ENCODE measurements at places on chromosomes 12 and 14. TPM values are rescaled to one million over a fixed set of nuclear protein-coding genes. Genes with fewer than 3 reads are reported as not detected.

The NOC4L gene
- 35.5 TPM for total RNA-seq

The FAM222A gene
- 1.1 TPM for total RNA-seq

The PLD4 gene
- 0.04 TPM for total RNA-seq

The SLC17A8 gene
- total RNA-seq: under 0.01 TPM

The TRPV4 gene
- total RNA-seq: 0.75 TPM

The JPH4 gene
- total RNA-seq: 1.1 TPM

The DNAI7 gene
- total RNA-seq: not detected

The GPRC5D gene
- not detected for total RNA-seq

The MYH7 gene
- not detected for total RNA-seq

The SDR9C7 gene
- not detected for total RNA-seq

- no peak for DNase-seq
Measured at GRCh38 chr14:54735424-54735823, 167.2 kb downstream of the GCH1 start.

- DNase-seq: no peak
Measured at GRCh38 chr12:97995559-97995958, 519.8 kb upstream of the TMPO start.

DNA sequence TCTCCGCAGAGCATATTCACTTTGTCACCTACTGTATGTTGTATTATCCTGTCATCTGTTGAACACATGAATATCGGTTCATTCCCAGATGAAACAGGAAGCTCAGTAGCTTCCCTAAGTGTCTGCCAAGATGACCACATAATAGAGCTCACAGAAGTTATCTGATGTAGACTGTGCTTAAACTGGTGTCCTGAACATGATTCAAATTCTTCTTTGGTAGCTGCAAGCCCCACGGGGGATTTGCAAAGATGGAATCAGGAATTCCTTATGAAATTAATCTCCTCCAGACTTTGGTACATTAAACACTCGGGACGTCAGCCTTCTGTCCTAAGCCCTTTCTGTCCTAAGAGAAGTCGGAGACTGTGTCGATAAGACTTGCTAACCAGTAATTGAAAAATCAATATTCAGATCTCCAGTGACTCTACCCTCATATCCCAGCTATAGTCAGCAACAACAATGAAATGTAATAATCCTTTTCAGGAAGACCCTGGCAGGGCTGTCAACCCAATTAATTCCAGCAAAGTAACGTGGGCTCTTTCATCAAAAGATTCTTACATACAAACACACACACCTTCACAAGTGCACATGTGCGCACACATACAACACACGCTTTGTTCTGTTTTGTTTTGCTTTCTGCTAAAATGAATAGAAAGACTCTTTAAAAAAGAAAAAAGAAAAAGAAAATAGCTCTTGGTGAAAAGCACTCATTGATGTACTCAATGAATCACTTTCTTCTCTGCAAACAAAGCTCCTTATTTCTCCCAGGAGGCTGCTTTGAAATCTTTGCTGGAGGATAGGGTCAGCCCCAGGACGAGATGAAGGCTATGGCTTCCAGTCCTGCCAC is 127.2 kb downstream of the RIMBP2 start:
- DNase-seq: no peak

DNA sequence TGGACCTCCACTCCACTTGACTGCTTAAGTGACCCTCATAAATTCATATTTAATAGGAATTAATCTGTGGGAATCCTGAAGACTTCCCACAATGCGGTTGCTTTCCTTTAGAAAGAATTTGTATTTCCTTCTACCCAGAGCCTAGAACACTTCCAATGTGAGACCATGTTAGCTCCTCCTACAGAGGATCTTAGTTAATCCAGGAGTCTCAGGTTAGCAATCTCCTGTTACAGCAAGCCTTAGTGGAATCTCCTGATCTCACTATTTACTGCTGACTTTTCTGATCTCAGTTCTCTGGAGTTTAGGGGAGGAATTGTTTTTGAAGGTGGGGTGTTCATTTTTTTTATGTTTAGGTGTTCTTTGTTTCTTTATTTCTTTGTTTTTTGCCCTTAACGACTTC is 186.0 kb downstream of the SLC25A21 start:
- DNase-seq: no peak

- DNase-seq: no peak
Measured at GRCh38 chr12:63940310-63941005, 96.0 kb downstream of the SRGAP1 start.

- no peak for DNase-seq
Measured at GRCh38 chr12:105352940-105353635, 22.6 kb downstream of the C12orf75 start.

DNA sequence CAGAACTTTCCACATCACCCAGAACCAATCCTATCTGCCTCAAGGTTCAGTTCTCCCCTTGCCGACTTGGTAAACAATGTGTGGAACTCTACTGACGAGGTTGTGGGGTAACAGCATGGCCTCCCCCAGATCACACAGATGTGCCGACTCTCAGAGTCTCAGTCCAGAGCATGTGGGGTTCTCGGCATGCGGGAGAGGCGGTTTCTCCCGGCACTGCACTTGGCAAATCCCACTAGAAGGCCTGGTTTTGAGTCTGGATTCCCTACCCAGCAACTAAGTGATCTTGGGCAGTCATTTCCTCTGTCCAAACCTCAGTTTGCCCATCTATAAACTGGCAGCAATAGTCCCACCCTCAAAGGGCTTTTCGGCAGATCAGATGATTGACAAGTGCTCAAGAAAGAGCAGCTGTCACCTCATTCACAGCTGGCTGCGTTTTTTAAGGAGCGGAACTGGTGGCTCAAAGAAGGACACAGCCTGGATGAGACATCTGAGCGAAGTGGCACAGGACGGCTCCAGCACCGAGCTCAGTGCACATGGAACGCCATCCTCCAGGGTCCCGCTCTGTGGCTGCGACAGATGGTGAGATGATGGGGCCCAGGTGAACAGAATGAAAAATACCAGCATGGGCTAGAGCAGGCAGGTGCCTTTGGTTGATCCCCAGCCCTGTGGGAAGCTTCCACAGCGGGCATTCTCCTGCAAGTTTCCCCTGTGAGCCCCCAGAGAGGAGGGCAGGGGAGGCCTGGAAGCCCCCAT is 7.3 kb downstream of the TESC start:
- DNase-seq: no peak

DNA sequence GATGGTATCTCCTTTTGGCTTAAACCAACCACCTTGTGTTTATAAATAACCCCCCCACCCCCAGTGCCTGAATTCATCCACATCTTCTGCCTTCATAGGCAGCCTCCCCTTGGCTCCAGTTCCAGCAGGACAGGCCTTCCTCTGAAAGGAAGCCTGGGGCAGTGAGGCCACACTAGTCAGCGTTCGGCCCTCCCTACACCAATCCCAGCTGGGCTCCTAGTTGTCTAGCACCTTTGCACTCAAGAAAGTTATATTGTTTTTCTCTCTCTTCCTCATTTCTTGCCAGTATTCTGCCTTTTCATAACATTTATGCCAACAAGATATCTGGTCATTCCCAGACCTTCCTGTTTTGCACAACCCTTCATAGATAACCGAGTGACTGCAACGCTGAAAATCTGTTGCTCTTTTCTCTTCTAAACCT is 73.1 kb upstream of the ACTN1 start:
- DNase-seq: no peak

GRCh38 chr14:89011355-89012281 is 187.2 kb downstream of the TTC8 start:
- DNase-seq: no peak

DNA sequence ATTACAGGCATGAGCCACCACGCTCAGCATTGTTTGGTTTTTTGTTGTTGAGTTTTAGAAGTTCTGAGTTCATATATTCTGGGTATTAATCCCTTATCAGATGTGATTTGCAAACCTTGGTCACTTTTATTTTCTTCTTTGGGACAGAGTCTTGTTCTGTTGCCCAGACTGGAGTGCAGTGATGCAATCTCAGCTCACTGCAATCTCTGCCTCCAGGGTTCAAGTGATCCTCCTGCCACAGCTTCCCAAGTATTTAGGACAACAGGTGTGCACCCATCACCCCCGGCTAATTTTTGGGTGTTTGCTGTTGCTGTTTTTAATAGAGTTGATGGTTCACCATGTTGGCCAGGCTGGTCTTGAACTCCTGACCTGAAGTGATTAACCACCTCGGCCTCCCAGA is 11.8 kb downstream of the USP30 start:
- DNase-seq: no peak

DNA sequence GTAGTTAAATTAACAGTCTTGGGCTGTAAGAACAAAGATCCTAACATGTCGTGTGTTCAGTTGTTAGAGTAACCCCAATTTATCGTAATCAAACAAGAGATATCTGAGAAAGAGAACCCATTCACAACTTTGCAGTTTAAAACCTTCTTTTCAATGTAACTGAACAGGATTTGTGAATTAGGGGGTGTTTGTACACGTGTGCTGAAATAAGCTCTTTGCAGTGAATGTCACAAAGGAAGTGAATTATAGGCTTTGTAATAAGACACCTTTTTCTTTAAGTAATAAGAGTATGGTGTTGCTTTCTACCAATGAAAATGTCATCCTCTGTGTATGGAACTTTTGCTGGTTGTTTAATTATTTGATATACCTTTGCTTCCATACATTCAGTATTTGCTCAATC is 114.0 kb downstream of the ALX1 start:
- DNase-seq: no peak

DNA sequence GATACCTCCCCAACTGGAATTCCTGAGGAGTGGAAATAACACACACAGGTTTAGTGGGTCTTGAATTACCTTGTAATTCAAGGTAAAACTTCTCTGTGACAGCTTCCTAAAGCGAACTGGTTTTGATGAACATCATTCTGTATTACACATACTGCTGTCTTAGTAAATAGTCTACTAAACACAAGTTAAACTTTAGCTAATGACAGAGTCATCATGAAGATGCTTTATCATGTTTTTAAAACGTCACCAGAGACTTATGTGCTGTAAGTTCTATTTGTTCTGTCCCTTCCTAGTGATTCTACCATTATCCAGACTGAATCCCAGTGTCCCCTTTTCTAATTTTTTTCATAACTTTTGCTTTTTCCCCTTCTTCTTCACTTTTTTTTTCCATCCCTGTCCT is 11.6 kb upstream of the GXYLT1 start:
- DNase-seq: peak; percentile 50

- DNase-seq: peak; percentile 88
Measured at GRCh38 chr12:12398026-12398859, 41.4 kb downstream of the BORCS5 start.

DNA sequence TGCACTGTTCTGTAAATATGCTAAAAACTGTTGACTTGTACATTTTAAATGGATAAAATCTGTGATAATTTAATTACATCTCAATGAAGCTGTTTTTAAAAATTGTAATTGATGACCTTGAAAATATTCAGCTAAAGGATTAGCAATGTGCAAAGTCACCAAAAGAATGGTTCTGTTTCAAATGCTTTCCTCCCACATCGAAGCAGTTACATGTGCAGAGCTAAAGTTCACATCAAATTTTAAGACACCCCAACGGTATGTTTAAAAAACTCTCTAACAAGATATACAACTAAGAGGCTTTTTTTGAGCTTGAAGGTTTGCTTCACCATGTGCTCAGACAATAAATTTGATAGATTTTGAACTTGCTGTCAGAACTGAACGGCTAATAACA is 114.6 kb upstream of the KRAS start:
- DNase-seq: no peak

DNA sequence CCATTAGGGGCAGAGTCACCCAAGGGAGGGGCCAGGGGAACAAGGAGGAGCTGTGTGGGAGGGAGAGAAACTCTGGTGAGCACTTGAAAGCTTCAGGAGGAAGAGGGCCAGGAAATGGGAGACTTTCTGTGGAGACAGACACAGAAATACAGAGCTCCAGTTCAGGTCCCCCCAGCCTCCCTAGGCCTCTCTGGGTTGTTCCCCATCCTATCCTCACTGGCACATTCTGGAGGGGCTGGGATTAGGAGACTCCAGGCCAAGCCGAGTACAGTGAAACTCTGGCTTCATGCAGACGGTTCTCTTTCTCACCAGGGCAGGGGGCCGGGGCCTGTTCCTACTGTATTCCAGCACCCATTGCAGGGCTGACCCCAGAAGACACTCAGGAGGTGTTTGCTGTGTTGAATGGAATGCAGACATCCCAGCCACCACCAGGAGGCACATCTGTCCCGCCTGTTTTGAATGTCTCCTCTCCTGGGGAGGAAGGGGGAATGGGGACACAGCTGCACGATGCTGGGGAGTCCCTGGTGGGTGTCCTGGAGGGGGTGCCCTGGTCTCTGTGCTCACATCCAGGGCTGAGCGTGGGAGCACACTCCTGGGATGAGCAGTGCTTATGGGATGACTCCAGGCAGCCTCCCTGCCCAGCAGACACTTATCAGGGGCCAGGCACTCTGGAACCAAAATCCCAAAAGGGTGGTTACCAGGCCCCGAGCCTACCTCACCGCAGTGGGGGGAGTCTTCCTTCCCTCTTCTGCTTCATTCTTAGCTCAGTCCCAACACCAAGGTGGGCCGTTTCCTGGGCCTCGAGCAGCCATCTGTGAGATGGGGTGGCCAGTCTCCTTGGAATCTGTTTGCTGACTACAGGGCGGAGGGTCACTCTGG is 5.5 kb upstream of the KRT84 start:
- DNase-seq: no peak

- DNase-seq: no peak
Measured at GRCh38 chr12:49952391-49953055, 2.0 kb downstream of the AQP2 start.

DNA sequence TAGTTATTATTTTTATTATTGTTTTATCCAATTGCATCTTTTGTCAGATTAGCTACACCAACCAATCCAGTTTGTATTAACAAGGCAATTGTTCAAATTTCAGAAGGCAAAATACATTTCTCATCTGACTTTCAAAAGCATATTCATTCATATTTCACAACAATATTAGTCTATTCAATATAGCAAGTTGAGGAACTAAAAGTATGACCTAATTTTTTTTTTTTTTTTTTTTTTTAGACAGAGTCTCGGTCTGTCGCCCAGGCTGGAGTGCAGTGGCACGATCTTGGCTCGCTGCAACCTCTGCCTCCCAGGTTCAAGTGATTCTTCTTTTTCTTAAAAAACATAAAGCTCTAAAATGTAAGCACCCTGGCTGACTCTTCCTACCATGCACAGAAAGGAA is 17.3 kb downstream of the COX14 start:
- DNase-seq: no peak

- DNase-seq: no peak
Measured at GRCh38 chr12:54032627-54033100, at the start of gene HOXC5. HOXC5 (plus strand) TSS chr12:54033050; CDS start chr12:54033123, 73 bp downstream.

DNA sequence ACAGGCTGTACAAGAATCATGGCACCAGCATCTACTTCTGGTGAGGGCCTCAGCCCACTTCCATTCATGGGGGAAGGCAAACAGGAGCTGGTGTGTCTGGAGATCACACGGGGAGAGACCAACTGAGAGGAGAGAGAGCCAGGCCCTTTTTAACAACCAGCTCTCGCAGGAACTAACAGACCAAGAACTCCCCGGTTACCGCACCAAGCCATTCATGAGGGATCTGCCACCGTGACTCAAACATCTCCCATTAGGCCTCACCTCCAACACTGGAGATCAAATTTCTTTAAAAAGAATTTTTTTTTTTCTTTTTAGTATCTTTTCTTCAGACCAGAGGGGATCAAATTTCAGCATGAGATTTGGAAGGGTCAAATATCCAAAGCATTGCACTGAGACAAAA is 16.7 kb upstream of the AQP2 start:
- DNase-seq: no peak

- peak; percentile 56 for DNase-seq
Measured at GRCh38 chr12:124422570-124423523, 128.0 kb downstream of the RFLNA start.

- DNase-seq: no peak
Measured at GRCh38 chr12:112980491-112981158, 2.3 kb downstream of the OAS2 start.

- no peak for DNase-seq
Measured at GRCh38 chr12:5571115-5571514, 139.2 kb downstream of the NTF3 start.
